Stimulated activated CD4-positive, alpha-beta T cell treated with anti-CD3 and anti-CD28 coated beads, Interleukin-4, amount 100 ng/mL, for 48 hours (primary cell): ENCODE measurements at places on chromosomes 16 and 17.

GRCh38 chr17:80353718-80354275 is 61.2 kb upstream of the ENDOV start:
- DNase-seq = no peak

DNA sequence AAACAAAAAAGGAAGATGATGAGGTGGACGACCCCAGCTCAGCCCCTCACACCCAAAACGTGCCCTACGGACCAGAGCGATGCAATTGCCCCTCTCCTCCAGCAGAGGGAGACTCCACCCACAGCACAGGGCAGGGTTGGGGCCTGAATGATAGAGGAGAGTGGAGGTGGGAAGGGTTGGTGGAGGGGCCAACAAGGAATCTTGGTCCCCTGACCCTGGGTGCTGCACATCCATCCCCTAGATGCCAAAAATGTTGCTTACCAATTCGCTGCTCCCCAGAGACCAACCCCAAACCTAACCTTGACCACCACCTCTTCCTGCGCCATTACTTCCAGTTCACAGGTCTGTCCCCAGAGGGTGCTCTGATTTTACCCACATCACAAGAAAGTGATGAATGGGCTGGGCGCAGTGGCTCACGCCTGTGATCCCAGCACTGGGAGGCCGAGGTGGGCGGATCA is 12.9 kb downstream of the P2RX5 start:
- DNase-seq = peak; percentile 53

GRCh38 chr17:1803280-1803679 is 26.4 kb downstream of the SMYD4 start:
- DNase-seq = no peak

GRCh38 chr17:2337544-2338314 is 428 bp downstream of the SGSM2 start:
- DNase-seq = peak; percentile 37

- no peak for DNase-seq
Measured at GRCh38 chr16:74070237-74070636, 226.4 kb upstream of the PSMD7 start.

- no peak for DNase-seq
Measured at GRCh38 chr17:76474238-76474637, 6.8 kb downstream of the AANAT start.

DNA sequence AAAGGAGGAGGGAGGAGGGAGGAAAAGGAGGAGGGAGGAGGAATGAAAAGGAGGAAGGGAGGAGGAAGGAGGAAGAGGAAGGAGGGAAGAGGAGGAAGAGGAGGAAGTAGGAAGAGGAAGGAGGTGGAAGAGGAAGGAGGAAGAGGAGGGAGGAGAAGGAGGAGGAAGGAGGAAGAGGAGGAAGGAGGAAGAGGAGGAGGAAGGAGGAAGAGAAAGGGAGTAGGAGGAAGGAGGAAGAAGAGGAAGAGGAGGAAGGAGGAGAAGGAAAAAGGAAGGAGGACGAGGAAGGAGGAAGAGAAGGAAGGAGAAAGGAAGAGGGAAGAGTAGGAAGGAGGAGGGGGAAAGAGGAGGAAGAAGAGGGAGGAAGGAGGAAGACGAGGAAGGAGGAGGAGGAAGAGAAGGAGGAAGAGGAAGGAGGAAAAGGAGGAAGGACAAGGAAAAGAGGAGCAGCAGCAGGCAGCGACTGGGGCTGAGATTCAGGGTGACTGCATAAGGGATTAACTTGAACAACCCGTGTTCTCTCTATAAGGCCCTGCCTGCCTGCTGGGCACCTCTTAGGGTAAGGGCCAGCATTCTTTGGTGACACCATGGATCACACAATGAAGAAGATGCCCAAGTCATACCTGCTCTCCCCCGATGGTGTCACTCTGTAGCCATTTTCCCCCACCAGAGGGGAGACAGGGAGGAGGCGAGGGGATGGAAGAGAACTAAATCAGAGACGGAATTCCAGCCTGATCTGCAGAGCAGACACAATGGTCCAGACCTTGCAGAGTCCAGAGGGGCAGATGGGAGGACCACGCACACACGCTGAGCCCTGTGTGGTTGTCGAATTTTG is 1.4 kb upstream of the IL34 start:
- DNase-seq = no peak

GRCh38 chr16:16071631-16072244 is 122.3 kb downstream of the ABCC1 start:
- DNase-seq = no peak

DNA sequence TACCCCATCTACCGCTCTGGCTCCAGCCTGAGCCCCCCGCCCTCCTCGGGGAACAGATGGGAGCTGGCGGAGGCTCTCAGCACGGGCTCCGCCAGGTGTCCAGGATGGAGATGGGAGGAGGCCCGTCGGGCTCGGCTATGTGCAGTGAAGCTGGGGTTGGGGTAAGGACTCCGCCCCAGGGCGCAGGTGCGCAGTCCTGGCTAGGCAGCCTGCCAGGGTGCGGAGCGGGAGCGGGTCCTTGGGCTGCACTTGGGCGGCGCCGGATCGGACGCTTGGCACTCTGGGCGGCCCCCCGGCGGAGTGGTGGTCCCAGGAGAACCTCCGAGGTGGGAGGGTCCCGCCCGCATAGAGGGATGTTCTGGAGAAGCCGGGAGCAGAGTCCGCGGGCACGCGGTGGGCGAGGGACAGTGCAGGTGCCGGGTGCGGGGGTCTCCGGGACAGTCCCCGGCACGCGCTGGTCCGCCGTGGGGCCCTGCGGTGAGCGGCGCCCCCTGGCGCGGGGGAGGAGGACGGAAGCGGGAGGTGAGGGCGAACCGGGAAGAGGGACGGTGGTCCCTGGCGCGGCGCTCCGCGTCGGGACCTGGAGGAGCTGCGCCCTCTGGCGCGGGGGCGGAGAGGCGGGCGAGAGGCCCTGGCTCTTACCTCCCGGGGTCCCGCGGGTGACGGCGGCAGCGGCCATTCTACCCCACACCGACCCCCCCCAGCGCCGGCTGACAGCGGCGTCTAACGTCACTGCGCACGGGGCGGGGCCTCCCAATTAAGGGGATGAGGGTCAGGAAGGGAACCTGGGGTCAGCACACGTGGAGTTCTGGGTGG is at the start of gene CAMTA2:
CAMTA2 (minus strand) TSS at position 725 of the 816 bp plus-strand sequence. CDS start 1,453 bp downstream, outside the sequence.
- peak; percentile 87 for DNase-seq

GRCh38 chr16:48978501-48978900 is 303.1 kb downstream of the CBLN1 start:
- no peak for DNase-seq

GRCh38 chr16:85829171-85829719 is 29.8 kb downstream of the COX4I1 start:
- no peak for DNase-seq

DNA sequence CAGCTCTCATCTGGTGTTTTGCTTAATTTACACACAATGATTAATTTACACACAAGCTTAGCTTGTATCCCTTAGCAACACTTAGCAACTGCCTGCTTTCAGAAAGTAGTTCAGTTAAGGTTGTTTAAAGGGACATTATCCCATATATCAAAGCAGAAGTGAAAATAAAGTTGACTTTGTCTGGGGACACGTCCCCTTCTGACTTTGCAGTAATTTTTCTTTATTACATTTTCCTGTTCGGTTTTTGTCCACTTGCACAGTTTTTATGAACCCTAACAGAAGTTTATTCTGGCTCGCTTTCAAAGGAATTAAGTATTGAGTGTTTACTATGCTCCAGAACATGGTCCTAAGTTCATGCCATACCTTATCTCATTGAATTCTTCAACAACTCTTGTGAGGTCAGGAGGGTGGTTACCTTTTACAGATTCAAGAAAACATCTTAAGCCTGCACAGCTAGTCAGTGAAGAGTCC is 41.5 kb downstream of the ARHGAP44 start:
- DNase-seq = no peak

- no peak for DNase-seq
Measured at GRCh38 chr17:33145941-33146340, 147.2 kb downstream of the ASIC2 start.

DNA sequence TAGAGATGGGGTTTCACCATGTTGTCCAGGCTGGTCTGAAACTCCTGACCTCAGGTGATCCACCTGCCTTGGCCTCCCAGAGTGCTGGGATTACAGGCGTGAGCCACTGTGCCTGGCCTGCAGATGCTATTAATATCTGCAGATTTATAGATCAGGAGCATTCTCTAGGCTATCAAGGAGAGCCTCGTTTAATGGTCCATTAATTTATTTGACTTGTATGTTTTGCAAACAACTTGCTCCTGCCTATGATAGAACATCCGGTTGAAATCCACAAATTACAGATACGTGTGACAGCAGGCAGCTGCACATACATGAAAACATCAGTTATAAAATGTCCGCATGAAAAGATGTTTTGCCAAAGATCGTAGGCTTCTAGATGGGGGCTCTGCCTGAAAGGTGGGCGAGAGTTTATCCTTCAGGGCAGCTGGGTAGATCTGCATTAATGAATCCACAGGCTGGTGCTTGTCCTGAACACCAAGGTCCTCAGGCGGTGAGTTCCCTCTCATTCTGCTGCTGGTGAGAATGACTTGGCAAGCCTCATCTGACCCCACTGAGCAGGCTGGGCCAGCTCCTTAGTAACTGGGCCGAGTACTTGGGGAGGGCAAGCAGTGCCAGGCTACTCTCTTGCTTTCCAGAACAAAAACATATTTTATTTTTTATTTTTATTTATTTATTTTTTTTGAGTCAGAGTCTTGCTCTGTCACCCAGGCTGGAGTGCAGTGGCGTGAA is 37.1 kb upstream of the MGAT5B start:
- DNase-seq = no peak

GRCh38 chr17:40325156-40326013 is 16.4 kb downstream of the RARA start:
- no peak for DNase-seq

- DNase-seq = no peak
Measured at GRCh38 chr16:50273888-50274325, 7.6 kb downstream of the ADCY7 start.

- DNase-seq = no peak
Measured at GRCh38 chr17:35774499-35774898, 13.8 kb downstream of the C17orf50 start.

- no peak for DNase-seq
Measured at GRCh38 chr16:83201748-83202147, 575.0 kb downstream of the CDH13 start.

DNA sequence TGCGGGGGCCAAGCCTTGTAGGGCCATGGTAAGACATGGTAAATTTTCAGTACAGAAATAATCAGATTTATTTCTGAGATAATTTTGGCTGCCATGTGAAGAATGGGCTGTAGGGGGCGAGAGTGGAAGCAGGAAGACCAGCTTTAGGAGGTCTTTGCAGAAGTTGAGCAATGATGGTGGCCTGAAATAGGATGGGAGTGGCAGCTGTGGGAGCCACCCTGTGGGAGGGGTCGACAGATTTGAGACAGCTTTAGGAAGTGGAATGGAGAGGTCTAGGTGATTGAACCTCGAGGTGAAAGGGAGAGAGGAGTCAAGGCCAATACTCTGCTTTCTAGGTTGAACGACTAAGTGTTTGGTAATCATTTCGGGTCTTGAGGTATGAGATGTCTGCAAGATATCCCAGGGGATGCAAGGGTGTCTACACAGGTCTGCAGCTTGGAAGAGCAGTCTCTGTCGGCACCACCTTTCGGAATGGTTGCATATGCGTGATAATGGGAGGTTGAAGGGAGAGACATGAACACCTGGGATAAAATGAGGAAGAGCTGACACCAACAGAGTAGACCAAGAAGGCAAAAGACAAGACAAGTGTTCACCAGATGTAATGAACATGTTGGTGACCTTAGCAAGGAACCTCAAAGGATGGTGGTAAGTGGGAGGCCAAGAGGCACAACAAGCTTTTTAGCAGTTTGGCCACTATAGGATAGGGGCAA is 4.2 kb upstream of the ATXN7L3 start:
- peak; percentile 41 for DNase-seq

- DNase-seq = no peak
Measured at GRCh38 chr17:76922967-76923366, 54.8 kb downstream of the MGAT5B start.

- no peak for DNase-seq
Measured at GRCh38 chr17:45435481-45435880, 2.8 kb upstream of the ARHGAP27 start.

DNA sequence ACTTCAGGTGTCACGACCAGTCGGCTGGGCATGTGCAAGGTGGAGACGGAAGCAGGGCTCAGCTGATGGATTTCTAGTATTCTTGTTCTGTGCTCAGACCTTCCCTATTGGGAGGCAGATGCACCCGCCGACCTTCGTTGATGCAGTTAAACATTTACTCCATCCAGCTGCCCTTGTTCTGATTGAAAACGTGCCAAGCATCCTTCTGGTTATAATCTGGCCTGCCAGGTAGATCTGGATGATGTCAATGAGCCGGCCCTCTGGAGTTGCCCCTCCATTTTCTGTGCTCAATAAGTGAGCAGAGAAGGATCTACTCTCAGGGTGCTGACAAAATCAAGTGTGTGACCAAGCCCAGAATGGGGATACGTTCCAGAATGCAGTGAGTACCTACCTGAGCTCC is 38.3 kb downstream of the CCDC182 start:
- DNase-seq = no peak

DNA sequence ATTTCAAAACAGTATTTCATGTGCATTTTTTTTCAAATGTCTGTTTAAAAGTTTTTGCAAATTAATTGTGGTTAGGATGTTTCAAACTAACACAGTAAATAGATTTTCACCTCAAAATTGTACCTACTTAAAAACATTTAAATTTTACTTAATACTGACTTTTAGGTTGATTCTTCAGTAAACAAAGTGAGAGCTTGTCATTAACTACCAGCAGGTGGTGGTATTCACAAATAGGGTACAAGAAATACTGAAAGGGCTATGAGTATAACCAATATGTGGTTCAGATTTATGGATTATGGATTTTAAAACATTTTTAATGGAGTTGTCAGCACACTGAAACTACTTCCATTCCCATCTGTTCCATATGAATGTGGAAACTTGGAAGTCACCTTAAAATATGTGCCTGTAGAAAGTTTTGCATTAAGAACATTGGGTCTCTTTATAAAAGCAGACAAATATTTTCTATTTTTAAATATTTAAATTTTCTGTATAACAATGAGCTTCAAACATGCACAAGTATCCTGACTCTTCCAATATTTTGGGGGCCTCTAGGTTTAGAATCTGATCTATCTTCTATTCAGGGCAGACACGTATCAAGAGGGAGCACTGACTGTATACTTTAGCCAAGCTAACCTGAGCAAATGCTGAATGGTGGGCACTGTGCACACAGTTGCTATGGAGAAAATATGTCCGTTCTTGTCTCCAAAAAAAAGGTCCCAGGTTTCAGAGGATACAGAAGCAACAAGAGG is 155.6 kb downstream of the SNX11 start:
- DNase-seq = no peak

GRCh38 chr17:17351356-17351891 is 48.3 kb downstream of the NT5M start:
- no peak for DNase-seq

GRCh38 chr17:59406808-59407381 is 75.4 kb downstream of the YPEL2 start:
- DNase-seq = no peak
